Activated CD8-positive, alpha-beta memory T cell treated with anti-CD3 and anti-CD28 coated beads, Interleukin-2, amount 10 ng/mL, durations not matched to agents 7 days and 5 days (primary cell): ENCODE measurements at places on chromosomes 12 and 14. TPM values are rescaled to one million over a fixed set of nuclear protein-coding genes. Genes with fewer than 3 reads are reported as not detected.

Gene CNIH1
- total RNA-seq: 39.8 TPM

Gene TAS2R14
- total RNA-seq: 1.5 TPM

Gene SERPINA12
- not detected for total RNA-seq

Gene TMEM233
- total RNA-seq: not detected

Gene PLEKHA5
- total RNA-seq: 6.7 TPM

Gene DLGAP5
- 98.8 TPM for total RNA-seq

Gene OLR1
- not detected for total RNA-seq

Gene CLEC2B
- total RNA-seq: 55.3 TPM

Gene TOMM20L
- not detected for total RNA-seq

Gene AQP6
- not detected for total RNA-seq

Gene ART4
- not detected for total RNA-seq

Gene TAS2R7
- total RNA-seq: not detected

Gene PROX2
- 0.21 TPM for total RNA-seq

Gene TAS2R30
- total RNA-seq: 2.1 TPM

Gene LMNTD1
- not detected for total RNA-seq

Gene TAS2R31
- total RNA-seq: 5.2 TPM

Gene LYZ
- total RNA-seq: not detected

Gene CACNA1C
- 0.14 TPM for total RNA-seq

Gene HPD
- not detected for total RNA-seq

Gene LAG3
- total RNA-seq: 320 TPM

Gene COX8C
- total RNA-seq: not detected

Gene ANG
- total RNA-seq: 2.5 TPM

Gene COA8
- total RNA-seq: 29.1 TPM

Gene GPR162
- total RNA-seq: 0.82 TPM

Gene PRB2
- not detected for total RNA-seq

Gene FAM181A
- total RNA-seq: not detected

Gene OSGEP
- total RNA-seq: 53.0 TPM

Gene CCDC59
- total RNA-seq: 50.8 TPM

Gene GLT1D1
- total RNA-seq: 0.70 TPM

Gene SYNE2
- 69.3 TPM for total RNA-seq

Gene GPR132
- total RNA-seq: 47.4 TPM

Gene CELA1
- not detected for total RNA-seq

Gene SLC8A3
- not detected for total RNA-seq

Gene MLEC
- 96.2 TPM for total RNA-seq
